ENCODE measurements at places on chromosomes 3 and 15. TPM values are rescaled to one million over a fixed set of nuclear protein-coding genes. Genes with fewer than 3 reads are reported as not detected.
A peak's percentile ranks its signal among the peaks of the same experiment; 100 is the strongest.

DNA sequence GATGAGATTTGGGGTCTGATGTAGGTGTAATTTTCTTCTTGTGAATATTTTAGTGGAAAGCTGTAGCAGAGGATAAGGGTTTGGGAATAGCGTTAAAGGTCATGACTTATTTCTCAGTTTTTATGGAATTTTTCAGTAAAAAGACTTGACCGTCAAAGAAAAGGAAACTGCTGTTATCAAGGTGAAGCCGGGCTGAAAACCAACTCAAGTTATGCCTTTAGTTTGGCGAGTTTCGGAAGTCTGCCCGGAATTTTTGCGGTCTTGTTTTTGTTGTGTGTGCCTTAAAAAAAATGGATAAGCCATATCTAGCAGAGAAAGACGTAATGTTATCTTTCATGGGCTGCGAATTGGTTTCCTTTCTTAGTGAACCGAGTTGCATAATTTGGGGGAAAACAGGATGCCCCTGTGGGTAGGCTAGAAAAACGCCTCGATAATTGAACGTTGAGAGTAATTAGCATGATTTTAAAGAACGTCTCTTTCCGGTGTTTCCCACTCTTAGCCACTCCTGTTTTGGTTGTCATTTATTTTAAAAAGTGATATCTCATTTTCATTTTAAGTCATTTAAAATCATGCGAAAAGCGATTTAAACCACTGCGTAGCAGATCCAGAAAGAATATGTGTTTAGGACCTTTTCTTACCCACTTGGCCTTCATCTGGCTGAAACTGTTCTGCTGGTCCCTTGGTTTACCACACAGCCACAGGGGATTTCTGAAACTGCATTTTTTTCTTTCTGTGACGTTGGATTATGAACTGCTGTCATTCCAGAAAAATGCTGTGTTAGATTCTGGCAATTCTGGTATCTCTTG, 1.1 kb downstream of the NFKBIZ start:
- DNase-seq, result peak; percentile 37

DNA sequence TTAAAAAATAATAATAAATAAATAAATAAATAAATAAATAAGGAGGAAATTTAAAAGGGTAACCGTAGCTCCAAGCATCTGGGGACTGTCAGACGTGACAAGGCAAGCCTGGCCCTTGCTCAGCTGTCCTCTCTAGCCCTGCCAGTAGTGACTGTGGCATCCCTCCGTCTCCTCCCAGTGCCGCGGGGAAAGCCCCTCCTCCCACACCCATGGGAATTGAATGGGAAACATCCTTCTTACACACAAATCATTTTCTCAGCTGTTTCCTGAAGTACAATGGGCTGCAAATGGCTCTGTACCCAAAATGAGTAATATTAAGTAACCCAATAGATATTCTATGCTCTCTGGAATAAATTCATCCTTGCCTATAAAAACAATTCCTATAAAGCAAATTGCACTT, 101.6 kb upstream of the RAD18 start:
- peak; percentile 63 for DNase-seq

GRCh38 chr3:123388811-123389627, 59.9 kb downstream of the ADCY5 start:
- no peak for DNase-seq

Gene ACOX2
- 1.8 TPM for total RNA-seq

- no peak for DNase-seq
Observed at GRCh38 chr3:113084777-113085176, 94.0 kb downstream of the GTPBP8 start.

DNA sequence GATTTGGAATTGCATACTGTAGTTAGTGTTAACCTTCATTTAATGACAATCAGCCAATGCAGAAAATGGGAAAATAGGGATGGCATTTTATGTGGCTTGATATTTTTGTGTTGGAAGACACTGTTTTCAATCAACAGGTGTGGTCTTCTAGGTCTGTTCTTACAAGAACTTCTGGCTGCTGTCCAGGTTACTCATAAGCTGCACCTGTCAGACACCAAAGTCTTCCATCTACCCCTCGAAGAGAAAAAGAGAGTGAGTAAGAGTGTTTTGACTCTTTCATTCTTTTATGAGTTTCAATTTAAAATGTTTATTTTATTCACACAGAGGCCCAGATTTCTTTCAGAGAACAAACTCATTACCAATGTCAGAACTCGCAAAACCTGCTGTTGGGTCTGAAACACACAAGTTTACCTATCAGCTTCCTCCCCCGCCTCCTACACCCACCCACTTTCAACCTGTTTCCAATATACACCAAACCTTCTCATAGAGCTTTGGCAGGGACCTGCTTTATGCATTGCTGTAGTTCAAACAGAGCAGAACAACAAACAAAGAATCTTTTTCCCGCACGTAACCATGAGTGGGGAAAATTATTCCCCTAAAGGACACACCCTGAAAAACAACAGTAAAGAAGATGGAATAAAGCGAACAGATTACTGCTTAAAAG, 767.7 kb upstream of the ALCAM start:
- no peak for DNase-seq
